Stimulated activated CD8-positive, alpha-beta memory T cell treated with anti-CD3 and anti-CD28 coated beads, Interleukin-7, amount 100 ng/mL, for 4 hours (primary cell): ENCODE measurements at places on chromosomes 5 and 9.

DNA sequence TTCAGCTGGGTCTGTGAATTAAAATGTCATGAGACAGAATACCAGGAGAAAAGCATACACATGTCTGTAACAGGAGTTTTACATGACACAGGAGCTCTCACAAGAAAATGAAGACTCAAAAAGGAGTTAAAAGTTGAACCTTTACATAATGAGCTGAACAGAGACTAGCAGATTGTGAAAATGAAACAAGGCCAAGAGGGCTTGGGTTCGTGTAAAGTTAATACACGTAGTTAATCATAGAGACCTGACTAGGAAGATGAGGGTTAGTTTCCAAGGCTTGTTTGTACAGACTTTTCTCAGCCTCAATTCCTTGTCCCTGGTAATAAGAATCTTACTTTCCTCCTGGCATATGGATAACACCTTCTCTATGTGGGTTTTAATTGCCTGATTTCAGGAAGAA, 1294.0 kb downstream of the MAT2B start:
- no peak for DNase-seq

DNA sequence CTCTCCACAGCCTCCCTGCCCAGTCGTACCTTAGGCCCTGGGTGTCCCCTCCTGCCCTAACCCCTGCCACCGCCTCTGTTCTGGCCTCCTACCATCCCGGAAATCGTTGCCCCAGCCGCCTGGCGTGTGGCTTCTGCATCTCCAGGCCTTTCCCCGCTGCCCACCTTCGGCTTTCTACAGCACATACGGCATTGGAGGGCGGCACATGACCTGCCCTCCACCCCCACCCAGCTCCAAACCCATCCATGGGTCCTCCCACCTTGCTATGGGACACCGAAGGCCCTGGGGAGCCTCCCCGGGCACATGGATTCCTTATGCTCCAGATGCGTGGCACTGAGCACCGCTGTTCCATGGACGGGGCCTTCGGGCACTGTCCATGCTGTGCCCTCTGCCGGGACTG, 32.0 kb downstream of the FGF18 start:
- DNase-seq, result no peak

DNA sequence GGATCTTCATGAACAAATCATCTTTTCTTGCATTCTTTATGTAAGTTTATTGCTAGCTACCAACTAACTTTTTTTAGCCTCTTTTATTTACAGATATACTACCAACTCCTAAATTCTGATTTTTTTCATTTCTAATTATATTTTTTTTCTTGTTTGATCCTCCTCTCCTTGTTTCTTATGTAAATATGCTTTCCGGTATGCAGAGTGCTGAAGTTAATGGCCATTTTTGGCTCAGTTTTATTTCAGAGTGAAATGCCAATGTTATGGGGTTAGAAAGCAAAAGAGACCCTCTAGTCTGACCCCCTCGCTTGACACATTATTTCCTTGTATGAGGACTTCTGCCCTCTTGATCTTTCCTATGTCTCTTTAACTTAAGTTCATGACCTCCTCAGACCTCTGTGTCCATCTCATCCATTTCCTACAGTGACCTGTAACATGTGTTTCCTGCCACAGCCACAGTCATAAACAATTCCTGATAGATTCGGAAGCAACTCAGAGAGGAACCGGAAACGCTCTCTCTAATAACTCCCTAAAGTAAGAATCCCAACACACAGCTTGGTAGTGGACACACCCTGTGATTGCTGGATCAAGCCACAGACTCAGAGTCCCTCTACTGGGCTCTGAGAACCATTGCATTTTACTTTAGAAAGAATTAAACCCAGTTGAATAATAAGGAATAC, 42.9 kb upstream of the AFAP1L1 start:
- DNase-seq, result no peak

DNA sequence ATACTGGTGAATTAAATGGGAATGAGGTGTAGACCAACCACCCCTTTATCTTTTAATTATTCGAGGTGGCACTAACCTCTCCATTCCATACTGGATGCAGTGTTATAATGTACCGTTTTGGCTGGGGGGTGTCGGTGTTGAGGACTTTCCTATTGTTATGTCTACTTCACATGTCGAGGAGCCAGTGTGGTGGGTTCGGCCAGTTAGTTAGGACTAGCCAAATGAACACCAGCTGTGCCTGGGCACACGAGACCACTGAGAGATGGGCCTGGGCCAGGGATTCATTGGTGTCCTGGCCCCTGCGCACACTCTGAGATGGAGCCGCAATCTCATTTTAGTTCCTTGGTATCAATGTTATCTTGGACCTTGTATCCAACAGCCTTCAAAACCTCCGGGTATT, 186.2 kb downstream of the CACNA1B start:
- DNase-seq, result no peak

DNA sequence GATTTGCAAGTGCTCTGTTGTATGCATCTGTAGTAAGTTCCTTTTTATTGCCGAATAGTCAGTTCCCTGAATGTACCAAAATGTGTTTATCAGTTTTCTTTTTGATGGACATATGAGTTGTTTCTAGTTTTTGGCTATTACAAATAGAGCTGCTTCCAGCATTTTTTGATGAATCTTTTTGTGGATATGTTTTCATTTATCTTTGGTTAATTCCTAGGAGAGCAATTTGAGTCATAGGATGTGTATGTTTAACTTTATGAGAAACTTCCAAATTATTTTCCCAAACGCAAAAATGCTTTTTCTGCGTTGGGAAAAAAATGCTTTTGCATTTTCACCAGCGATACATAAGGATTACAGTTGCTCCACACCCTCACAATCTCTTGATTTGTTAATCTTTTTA, 287.7 kb downstream of the FER start:
- DNase-seq, result no peak

DNA sequence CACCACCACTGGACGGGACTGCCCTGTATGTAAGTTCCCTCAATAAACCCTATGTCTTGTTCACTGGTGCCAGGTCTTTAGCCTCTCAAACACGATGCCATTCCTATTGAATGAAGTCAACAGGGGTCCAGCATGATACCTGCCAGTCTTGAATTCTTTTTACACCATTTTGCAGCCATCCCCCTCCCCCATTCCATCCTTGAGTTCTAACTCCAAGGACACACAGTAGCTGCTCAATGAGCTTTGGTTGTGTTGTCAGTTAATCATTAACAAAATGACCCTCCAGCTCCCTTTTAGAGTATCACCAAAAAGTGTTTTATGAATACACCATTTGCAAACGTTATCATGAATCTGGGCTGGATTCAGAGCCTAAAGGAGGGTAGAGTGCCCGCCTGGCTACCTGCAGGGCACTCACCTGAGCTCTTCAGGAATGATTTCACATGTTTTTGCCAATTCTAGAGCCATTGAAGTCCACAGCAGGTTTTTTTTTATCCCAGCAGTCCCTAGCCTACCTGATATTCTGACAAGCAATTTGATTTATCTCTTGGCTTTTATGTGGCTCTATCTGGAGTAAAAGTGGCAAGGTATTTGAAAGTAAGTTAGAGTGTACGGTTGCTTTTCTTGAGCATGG, 271.8 kb downstream of the SMARCA2 start:
- no peak for DNase-seq

- DNase-seq, result no peak
Measured at GRCh38 chr9:78300209-78300608, 3.3 kb downstream of the PSAT1 start.

DNA sequence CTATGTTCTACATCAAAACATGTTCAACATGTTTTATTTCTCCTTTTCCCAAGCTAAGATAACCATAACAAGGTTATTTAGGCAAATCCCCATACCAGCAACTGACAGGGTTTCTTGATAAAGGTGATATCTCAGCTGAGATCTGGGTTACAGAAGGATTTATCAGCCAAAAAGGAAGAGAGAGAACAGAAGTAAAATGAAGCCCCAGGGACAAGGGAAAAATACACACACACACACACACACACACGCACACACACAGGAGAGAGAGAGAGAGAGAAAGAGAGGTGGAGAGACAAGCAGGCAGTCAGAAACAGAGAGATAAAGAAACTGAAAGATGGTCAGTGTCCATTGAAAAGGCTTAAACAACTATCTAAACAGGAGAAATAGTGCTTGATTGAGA, 19.7 kb upstream of the MLLT3 start:
- DNase-seq, result no peak

- no peak for DNase-seq
Measured at GRCh38 chr5:81402192-81402930, 8.4 kb upstream of the ACOT12 start.

DNA sequence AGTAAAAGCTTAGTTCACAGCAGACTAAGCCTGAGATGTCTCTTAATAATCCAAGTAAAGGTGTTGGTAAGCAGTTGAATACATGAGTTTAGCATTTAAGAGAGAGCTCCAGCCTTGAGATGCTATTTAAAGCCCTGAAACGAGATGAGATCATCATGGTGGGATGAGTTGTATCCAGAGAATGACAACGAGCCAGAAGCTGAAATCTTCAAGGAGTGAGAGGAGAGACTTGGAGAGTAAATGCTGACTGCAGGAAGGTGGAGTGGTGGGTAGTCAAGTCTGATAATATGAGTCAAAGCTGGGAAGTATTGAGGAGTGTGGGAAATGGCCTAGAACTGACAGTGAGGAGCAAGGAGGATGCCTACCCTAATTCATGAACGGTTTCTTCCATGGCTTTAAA, 53.7 kb downstream of the PLAC8L1 start:
- DNase-seq, result no peak

DNA sequence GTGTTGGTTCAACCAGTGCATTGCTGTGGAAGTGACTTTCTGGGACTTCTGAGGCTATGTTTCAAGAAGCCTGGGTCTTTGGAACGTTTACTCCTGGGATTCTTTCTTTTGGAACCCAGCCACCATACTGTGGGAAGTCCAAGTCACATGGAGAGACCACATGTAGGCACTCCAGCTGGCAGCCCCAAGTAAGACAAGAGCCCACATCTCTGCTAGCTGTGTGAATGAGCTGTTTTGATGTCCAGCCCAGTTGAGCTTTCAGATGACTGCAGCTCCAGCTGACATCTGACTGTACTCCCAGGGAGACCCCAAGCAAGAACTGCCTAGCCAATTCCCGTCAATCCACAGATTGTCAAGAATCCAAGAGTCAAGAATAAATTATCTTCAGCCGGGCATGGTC, 60.1 kb upstream of the SPATA31D4 start:
- no peak for DNase-seq

DNA sequence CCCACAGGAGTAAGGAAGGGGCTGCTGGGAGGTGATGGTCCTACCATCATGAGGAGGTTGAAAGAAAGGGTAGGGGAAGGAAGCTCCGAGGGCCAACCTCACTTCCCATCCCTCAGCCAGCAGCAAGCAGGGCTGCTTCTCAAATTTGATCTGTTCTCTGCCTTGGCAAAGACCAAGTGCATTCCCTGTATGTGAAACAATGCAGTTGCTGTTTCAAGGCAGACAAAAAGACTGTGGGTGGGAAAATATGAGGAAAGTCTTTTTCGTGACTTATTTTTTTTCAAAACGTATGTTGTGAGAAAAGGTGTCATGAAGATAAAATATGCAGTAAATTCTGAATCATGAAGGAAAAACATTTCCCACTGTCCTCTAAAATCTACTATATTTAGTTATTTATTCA, 165.9 kb downstream of the ARSB start:
- no peak for DNase-seq

DNA sequence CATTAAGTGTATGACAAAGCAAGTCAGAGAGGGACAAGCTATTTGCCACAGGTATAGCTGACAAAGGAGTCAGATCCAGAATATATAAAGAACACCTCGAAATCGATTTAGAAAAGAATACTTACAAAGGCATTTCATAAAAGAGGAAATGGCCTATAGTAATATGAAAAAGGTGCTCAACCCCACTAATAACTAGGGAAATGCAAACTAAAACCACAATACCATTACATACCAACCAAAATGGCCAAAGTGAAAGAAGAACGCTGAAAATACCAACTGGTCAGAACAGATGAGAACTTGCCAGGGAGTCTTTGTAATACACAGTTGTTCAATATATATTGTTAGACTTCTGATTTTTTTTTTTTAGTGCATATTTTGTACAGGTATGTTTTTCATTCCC, 152.9 kb downstream of the CDC42SE2 start:
- no peak for DNase-seq

- DNase-seq, result no peak
Measured at GRCh38 chr5:107320846-107321245, 349.9 kb downstream of the EFNA5 start.

- DNase-seq, result no peak
Measured at GRCh38 chr9:133845440-133845839, 107.3 kb upstream of the SARDH start.

GRCh38 chr5:134525683-134526482, 413 bp downstream of the JADE2 start:
- DNase-seq, result peak; percentile 50

- no peak for DNase-seq
Measured at GRCh38 chr9:110007477-110008270, 200.3 kb downstream of the C9orf152 start.

- DNase-seq, result no peak
Measured at GRCh38 chr9:96519787-96520186, 69.8 kb downstream of the HABP4 start.

GRCh38 chr5:154406826-154407225, 39.0 kb upstream of the SAP30L start:
- DNase-seq, result no peak

- no peak for DNase-seq
Measured at GRCh38 chr5:80713631-80714030, 58.8 kb upstream of the DHFR start.

- no peak for DNase-seq
Measured at GRCh38 chr5:39822020-39822419, 397.2 kb upstream of the DAB2 start.
